ENCODE measurements at places on chromosomes 7 and 10.

DNA sequence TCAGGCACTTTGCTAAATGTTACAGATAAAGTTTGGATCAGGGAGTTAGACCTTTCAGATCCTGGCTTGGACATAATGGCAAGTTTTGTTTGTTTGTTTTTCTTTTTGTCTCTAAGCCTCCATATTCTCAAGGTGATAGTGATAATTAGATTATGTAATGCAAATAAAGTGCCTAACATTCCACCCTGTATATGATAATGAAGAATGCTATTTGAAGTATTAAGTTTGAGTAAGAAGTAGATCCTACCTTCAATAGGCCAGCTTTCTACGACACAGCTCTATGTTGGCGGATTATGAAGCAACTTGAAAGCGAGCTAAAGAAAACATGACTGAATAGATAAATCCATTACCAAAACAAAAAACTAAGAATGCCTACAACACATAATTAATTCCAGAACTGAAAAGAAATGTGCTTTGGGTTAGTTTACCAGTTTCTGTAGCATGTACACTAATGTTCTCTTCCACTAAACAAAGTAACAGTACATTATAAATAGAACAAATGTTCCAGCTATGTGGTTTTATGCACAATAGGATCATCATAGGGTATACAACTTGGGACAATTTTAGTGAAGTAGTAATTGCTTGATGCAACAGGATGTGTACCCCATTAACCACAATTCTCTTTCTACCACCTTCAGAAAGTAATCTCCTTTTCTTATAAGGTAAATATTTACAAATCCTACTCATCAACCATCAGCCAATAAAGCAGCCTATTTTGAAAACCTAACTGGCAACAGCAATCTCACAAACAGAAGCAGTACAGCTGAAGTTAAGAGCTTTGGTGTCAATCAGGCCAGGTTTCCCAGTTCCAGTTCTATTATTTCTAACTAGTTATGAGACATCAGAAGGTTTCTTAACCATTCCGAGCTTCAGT is 1.5 kb downstream of the SEM1 start:
- no peak for DNase-seq

GRCh38 chr7:34497153-34497777 is 160.8 kb upstream of the NPSR1 start:
- no peak for DNase-seq

DNA sequence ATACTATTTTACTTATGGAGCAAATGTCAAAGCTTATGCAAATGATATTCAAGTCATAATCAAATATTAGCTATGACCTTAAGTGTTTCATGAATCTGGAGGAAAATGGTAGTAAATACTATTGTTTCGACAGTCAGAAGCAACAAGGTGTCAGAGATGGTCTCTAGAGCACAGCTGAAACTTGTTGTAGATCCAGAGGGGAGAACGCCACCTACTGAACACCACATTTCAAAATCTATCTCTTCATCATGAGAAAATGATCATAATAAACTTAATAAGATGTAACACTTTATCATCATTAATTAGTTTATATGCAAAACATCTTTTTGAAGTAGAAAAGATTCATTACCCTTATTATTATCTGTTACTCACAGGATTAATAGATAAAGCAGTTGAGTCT is 418.7 kb downstream of the GATA3 start:
- no peak for DNase-seq

DNA sequence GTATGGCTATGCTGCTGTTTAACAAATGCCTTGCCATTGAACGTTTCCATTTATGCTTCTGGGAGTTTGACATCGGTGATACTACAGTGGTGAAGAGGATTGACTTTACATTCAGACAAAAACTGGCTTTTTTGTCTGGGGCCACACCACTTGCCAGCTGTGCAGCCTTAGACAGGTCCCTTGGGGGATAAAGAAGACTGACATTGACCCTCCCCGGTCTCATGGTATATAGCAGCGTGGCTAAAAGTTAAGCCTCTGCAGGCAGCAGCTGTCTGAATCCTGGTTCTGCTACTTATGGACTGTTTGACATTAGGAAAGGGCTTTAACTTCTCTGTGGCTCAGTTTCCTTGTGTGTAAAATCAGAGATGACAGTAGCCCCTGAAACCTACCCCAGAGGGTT is 42.0 kb upstream of the PTF1A start:
- DNase-seq = no peak

DNA sequence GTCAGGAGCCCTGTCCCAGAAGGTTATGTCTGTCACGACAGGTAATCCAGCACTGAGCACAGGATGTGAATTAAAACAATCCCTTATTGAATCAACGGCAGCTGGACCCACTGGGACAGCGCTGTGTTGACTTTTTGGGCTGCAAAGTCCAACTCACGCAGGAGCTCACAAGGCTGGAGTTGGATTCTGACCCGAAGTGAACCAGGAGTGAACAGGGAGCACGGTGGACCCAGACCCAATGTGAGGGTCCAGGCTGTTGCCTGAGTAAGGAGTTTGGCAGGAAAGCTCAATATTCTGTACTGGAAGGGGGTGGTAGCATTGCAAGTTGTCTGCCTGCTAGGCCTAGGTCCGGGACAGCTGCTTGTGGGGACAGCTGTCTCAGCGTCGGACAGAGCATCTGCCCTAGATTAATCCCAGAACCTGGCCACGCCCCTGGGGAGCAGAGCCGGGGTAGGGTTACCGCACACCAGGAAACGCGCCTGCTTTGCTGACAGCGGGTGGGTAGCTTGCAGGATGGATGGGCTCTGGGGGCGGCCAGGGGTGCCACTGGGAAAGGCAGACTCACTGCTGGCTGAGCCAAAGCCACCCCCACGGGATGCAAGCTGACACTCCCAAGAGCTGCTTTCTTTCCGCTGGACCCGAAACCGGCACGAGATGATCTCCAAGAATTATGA is 24.0 kb downstream of the COL26A1 start:
- DNase-seq = peak; percentile 80

DNA sequence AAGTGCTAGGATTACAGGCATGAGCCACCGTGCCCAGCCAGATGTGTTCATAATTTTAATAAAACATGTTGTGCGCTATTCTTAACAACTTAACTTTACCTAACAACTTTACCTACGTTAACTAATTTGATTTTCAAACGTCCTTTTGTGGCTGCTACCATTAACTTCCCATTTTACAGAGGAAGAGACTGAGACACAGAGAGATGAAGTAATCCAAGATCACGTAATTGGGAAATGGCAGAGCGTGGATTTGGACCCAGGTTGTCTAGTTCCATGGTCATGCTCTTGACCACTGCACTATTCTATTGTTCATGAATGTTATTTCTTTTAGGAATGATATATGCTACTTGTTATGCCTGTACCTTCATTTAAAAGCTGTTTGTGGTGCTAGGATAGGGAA is 80.3 kb upstream of the MTPN start:
- no peak for DNase-seq

- no peak for DNase-seq
Observed at GRCh38 chr7:132500727-132501440, 75.4 kb downstream of the PLXNA4 start.

DNA sequence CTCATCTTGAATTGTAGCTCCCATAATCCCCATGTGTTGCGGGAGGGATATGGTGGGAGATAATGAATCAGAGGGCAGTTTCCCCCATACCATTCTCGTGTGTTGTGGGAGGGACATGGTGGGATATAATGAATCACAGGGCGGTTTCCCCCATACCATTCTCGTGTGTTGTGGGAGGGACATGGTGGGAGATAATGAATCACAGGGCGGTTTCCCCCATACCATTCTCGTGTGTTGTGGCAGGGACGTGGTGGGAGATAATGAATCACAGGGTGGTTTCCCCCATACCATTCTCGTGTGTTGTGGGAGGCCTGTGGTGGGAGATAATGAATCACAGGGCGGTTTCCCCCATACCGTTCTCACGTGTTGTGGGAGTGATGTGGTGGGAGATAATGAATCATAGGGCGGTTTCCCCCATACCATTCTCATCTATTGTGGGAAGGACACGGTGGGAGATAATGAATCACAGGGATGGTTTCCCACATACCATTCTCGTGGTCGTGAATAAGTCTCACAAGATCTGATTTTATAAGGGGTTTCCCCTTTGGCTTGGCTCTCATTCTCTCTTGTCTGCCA is 271.0 kb downstream of the MAD1L1 start:
- DNase-seq = peak; percentile 19

- DNase-seq = no peak
Observed at GRCh38 chr7:95517458-95517857, 31.7 kb downstream of the ASB4 start.

GRCh38 chr7:41933427-41933826 is 230.5 kb upstream of the INHBA start:
- no peak for DNase-seq

DNA sequence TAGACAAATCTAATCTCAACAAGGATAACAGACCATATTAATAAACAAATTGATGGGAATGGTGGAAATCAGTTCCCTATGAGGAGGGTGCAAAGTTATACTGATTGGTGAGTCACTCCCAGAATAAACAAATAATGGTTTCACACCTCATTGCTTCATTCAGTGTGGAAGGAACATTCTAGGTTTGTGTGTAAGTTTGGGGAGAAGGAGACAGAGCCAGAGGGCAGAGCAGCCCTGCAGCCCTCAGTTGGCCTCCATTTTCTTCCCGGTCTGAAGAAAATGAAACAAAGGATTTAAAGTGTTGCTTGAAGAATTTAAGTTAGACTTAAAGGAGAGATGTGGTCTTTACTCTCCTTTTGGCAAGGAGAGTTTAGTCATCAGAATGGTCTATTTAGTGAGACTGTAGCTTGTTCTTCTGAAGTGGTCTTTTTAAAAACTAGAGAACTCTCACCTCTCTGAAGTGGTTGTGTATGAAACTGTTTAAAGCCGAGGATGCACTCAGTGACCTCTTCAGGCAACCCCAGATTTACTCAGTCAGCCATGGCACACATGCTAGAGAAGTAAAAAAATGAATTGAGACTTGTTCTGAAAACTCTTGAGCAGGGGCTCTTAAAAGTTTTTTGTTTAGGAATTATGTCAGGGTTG is 27.2 kb downstream of the IKZF1 start:
- DNase-seq = no peak

DNA sequence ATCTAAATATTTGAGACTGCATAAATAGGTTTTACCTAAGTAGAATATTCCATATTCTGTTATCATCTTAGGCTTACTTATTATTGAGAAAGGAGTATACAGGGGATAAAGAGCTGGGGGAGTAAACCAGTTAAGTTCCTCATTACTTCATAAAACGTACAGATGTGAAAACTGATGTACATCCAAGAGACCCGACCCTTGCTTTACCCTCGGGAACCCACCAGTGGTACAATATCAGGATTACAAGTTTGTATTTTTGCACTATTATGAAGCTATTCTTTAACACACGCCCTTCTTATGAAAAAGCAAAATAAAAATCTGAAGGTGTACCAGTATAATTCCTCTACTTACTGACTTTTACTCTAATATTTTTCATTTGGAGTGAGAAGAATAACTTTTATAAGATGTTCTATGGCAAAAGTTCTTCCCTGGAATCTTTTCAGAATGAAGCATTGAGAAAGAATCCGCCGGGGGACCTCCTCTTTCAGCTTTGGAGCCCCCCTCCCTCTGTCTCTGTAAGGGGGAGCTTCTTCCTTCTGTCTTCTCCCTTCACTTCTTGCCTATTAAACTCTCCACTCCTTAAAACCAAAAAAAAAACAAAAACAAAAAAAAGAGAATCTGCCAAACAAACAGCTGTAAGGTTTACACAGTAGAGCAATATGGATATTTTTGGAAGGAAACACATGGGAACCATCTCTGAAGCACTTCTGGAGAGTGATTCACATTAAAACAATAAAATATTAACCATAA is 550.0 kb downstream of the TNS3 start:
- no peak for DNase-seq

DNA sequence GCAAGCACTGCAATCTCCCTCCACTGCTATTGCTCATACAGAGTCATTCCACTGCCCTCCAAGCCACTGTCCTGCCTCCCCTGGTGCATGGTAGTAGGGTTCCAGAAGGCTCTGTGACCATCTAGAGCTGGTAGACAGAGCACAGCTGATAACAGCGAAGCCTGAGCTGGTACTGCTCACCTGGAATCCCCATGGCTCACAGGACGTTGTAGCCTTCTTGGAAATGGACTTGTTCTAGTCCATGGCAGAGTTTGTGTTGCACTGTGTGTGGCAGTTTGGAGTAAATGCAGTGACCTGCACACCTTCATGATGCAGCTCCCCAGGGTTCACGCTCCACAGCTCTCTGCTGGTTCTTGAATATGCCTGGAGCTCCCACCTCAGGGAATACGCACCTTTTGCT is 67.0 kb downstream of the ITGA8 start:
- no peak for DNase-seq

GRCh38 chr7:99674995-99675742 is 4.6 kb downstream of the CYP3A5 start:
- no peak for DNase-seq

- no peak for DNase-seq
Observed at GRCh38 chr7:131501422-131501821, 55.0 kb downstream of the PODXL start.

DNA sequence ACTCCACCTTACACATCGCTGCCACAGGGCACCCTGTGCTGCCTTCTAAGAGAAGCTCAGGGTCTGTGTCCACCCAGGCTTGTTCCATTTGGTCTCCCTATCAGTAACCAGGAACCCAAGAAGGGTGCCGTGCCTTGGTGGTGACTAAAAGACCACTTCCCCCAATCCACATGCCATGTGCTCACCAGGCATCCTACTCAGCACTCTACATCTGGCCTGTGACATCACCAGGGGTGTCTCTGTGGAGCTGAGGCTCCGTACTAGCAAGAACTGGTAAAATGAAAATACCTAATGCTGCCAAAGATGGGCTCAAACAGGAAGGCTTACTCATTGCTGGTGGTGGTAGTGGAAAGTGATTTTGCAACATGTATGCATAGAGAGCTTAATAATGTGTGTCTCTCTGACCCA is 19.0 kb upstream of the C10orf71 start:
- no peak for DNase-seq

- peak; percentile 80 for DNase-seq
Observed at GRCh38 chr7:5594616-5595544, 171.2 kb upstream of the TNRC18 start.

DNA sequence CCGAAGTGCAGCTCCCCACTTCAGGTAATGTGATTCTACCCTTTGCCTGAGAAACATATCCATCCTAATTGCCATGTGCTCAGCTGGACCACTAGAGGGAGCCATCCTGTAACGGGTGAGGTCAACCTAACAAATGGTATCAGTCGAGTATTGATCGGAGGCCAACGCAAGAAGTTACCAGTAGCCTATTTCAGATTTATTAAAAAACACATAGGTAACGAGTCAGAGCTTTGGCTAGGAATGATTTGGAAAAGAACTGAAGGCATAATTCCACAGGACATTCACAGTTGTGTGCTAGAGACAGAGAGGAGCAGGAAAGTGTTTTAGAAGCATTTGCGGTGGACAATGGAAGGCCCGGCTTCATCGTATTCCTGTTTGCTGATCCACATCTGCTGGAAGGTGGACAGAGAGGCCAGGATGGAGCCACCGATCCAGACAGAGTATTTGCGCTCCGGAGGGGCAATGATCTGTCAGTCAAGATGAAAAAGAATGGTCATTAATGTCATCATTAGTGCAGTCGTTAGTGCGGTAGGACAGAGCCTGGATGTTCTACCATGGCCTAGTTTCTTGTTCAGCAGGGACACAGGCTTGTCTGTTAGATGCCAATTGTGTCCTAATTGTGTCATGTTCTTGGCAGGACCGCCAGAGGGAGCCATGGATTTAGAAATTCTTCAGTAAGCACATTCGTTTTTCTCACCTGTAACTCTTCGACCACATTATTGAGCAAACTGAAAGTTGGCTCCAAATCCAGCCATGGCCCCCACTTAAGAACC is 17.5 kb downstream of the ACTA2 start:
- DNase-seq = peak; percentile 70

GRCh38 chr7:154451480-154452457 is 399.6 kb downstream of the DPP6 start:
- peak; percentile 54 for DNase-seq

Data from left hindlimb (tissue), 1 donor.